Cerebellar nuclear complex (tissue), 1 donor: ENCODE measurements at places on chromosomes 5 and 9.

- no peak for DNase-seq
Measured at GRCh38 chr5:32833663-32834062, 122.5 kb downstream of the NPR3 start.

GRCh38 chr5:172748341-172748843 is 22.6 kb downstream of the DUSP1 start:
- DNase-seq, result no peak

- DNase-seq, result no peak
Measured at GRCh38 chr5:14469551-14470377, 111.8 kb upstream of the OTULINL start.

DNA sequence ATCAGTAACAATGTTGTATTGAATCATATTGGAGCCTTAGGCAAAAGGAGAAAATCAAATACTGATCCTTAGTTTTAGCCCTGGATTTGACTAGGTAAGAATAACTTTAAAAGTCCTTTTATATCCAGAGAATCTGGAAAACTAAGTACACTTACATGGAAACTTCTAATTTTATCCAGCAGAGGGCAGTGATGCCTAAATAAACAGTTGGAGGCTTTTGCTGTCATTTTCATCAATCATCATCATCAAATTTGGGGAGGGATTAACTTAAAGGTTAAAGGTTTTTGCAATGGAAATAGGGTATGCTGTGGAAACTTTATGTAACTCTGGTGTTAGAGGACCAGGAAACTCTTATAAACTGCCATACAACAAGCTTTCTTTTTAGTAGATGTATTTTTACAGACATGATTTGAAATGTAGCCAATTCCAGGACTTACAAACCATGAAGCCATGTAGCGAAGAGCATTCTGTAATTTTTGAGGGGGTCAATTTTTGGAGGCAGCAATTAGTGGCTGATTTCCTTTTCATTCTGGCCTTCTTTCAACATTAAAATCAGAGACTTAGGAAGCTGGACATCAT is 112.7 kb downstream of the OSTF1 start:
- DNase-seq, result no peak

GRCh38 chr5:10423022-10423421 is 18.7 kb upstream of the ROPN1L start:
- DNase-seq, result no peak

DNA sequence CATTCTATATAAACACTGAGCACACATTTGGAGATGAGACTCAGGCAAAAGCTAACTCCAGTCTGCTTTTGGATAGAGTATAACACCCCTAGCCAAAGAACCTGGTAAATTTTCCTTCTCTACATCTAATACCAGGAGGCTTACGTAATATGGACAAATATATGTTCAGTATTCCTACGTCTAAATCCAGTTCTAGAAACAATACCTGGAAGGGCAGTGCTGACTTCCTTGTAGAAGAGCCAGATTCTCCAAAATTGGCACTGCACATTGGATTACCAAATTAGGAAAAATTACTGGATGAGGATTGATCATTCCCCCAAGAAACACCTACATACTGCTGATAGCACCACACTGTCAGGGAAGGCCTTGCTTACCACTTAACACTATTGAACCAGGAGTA is 247.4 kb downstream of the SAXO1 start:
- no peak for DNase-seq

GRCh38 chr9:23543419-23543818 is 282.6 kb downstream of the ELAVL2 start:
- no peak for DNase-seq

DNA sequence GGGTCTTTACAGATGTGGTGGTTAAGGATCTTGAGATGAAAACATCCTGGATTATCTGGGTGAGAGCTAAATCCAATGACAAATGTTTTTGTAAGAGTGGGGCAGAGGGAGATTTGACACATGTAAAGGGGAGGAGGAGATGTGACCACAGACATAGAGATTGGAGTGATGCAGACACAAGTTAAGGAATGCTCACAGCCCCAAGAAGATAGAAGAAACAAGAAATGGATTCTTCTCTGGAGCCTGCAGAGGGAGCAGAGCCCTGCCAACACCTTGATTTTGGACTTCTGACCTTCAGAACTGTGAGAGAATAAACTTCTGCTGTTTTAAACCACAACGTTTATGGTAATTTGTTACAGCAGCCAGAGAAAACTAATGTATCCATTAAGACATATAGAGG is 21.7 kb downstream of the ITGA2 start:
- DNase-seq, result no peak

DNA sequence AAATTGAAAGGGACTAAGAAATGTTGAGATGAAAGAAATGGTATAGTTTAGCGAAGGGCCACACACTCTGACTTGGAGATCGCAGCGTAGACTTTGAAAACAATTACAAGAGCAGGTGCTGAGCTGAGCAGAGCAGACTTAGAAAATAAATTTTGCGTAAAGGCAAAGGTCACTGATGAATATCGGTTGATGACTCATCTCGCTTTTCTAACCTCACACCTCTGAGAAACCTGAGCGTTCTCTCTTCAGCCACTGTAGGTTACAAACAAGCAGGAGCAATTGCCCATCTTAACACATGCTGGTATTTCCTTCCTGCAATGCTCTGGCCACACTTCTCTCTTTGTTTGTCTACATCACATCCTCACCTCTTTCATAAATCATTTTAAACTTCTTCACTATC is 190.6 kb upstream of the C9orf72 start:
- DNase-seq, result no peak

GRCh38 chr5:150540615-150541396 is 32.9 kb downstream of the NDST1 start:
- no peak for DNase-seq

- no peak for DNase-seq
Measured at GRCh38 chr5:40277161-40277906, 402.4 kb upstream of the PTGER4 start.

- no peak for DNase-seq
Measured at GRCh38 chr5:151221574-151221973, 2.3 kb downstream of the CCDC69 start.

DNA sequence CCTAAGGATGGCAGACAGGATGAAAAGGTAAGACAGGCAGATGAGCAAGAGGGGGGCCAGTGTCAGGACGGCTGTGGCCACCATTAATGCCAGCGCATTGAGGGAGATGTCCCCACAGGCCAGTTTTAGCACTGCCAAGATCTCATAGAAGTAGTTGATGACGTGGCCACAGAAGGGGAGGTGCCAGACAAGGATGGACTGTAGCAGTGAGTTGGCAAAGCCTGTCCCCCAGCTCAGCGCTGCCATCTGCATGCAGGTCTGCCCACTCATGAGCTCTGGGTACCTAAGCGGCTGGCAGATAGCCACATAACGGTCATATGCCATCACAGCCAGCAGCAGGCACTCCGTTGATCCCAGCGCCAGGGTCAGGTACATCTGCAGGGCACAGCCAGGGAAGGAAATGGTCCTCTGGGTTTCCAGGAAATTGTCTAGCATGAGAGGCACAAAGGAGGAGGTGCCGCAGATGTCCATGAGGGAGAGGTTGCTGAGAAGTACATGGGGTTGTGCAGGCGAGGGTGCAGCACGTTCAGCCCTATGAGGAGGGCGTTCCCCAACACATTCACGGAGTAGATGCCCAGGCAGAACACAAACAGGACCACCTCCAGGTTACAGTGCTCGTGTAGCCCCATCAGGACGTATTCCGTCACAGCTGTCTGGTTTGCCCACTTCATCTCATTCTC is 10.8 kb downstream of the OR13J1 start:
- no peak for DNase-seq

DNA sequence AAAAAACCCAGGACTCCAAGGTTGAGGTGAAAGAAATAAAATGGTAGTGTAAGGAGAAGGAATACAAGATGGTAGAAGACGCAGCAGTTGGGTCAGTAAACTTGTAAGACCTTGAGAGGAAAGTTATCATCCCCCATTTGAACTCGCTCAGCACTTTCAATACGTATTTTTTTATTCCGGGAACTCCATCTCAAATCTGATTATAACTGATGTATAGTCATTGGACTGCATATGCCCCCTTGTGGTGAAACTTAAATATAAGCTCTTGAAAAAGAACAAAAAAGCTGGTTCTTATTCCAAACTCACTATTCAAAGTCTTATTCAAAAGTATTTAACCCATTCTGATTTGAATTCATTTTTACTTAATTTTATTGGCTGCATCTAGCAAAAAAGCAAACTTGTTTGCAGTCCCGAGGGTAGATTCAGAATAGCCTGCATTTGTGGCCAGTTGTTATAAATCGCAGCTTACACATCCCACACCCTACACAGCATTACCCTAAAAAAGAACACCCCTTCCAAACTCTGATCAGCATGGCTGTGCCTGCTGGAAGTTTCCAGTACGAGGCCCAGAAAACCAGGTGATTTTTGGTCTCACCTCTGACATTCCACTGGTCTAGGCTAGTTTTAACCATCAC is 118.0 kb downstream of the ESM1 start:
- no peak for DNase-seq

DNA sequence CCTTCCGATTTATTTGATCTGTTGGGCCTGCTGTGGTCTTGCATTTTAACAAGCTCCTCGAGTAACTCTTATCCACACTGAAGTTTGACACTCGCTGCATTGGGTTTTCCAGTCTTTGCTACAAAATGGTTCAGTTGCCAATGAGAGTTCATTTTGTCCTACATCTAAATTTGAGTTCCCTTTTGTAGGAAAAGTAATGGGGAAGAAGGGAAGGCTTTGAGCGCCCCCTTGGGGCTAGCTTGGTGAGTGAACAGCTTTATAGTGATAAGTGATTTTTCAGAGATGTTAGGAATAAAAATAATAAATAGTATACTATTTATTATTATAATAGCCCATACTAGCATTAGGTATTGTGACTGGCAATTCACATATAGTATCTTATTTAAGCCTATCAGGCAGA is 89.9 kb upstream of the GNAQ start:
- DNase-seq, result peak; percentile 5

GRCh38 chr5:169670769-169671525 is 33.9 kb downstream of the DOCK2 start:
- DNase-seq, result no peak

DNA sequence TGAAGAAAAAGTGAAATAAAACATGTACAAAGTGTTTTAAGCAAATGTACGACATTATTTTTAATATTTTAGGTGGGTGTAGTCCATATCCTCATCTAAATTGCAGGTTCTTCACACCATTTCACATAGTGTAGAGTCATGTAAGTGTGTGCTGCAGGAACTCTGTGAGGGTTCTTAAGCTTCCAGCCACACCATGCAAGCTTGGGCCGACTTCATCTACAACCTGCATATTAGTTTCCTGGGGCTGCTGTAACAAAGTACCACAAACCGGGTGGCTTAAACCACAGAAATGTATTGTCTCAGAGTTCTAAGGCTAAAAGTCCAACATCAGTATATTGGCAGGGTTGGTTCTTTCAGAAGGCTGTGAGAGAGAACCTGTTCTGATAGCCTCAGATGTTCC is 10.2 kb downstream of the PAM start:
- DNase-seq, result no peak

DNA sequence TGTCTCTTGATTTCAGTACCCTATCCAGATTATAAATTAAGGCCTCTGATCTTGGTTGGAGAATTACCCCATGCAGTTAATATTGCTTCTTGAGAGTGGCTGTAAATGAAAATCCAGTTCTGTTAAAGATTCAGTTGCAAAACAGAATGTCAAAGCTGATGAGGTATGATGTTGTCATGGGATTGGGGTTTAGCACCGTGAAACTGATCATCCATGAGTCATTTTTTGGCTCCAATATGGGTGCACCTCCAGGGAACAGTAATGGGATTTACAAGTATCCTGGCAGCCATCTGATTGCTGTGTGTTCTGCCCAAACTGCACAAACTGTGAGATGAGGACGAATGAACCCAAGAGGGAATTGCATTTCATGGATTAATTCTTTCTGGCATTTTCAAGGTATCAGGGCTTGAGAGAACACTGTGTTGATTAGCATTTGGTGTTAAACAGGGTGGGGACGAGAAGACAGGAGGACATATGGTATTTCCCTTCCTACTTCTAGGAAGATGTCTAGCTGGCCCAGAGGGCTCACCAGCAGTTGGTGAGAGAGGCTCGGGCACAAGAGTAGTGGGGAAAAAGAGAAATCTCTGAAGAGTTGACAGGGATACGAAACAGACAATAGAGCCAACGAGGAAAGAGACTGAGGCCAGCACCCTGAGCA is 214.7 kb downstream of the GAS1 start:
- no peak for DNase-seq

DNA sequence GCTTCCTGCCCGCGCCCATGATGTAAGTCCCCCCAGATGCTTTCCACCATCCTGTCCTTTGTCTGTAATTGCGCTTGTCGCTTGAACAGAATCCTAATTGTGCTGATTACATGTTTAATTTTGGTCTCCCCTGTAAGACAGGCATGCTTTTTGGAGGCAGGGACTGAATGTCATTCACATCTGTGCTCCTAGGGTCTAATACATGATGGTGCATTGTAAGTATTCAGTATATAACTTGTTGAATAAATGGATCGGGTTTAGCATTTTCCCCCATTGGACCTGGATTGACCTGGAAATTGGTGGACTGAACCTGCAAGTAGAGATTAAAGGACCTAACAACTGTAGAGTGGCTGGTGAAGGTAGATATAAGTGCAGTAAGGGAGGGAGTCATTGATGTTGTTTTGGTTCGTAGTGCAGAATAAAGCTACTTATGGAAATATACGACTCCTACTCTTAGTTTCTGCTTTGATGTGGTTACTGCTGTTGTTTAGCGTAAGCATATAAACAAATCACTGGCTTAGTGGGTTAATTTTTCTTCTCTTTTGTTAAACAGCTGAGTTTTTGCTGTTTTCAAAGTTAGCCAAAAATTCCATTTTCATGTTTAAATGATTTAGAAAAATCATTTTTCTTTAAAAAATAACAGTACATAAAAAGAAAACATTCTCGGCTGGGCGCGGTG is 57.3 kb downstream of the TRIO start:
- no peak for DNase-seq

DNA sequence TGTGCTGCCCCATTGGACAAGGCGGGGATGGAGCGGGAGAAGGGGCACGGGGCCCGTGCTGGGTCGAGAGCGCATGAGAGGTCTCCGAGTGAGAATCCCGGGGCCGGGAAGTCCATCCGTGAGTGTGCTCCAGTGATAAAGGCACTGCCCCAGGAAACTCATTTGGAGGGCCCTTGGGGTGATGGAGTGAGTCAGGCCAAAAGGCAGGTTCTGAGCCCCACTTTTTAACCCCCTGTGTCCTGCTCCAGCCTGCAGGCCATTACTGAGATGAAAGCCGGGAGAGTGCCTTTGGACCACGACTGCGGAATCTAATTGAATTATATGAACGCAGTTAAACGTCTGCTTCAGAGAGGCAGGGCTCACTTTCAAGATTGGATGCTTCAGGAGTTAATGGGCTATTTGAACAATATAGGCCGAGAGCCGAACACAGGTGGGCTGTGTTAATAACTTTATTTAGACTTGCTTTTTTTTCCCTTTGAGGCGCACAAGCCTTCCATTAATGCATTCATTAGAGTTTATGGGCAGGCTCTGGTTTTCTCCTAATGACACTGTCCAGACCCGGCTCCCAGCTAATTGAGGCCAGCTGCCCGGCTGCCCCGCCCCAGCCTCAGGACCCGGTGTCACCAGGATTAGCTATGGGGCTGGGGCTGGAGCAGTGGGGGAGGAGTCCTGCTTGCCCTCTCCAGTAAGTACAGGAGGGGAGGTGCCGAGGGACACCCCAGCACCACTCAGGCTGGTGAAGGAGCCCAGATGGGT is 79.1 kb upstream of the LMX1B start:
- no peak for DNase-seq
